ENCODE measurements at places on chromosomes 6 and 20.

- no peak for DNase-seq
Measured at GRCh38 chr20:17646209-17646960, 35.7 kb downstream of the RRBP1 start.

GRCh38 chr6:41771058-41771983, 8.4 kb downstream of the FRS3 start:
- no peak for DNase-seq

GRCh38 chr20:12409501-12409900, 491.8 kb downstream of the BTBD3 start:
- no peak for DNase-seq

DNA sequence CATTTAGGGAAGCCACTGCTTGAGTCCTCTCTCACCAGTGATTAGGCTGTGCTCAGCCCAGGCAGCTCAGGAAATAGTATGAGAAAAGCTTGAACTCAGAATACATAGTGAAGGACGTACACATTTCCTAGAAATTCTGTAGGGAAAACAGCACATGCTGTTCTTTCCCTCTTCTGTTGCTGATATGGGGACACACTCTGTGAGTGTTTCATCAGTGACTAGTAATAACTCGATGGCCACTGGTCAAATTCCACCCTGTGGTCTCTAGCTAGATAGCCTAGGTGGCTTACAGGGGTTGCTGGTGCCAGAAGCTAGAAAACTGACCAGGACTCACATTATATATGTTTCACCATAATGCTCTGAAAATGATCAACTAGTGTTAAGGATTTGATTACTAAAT, 259.8 kb upstream of the SOX4 start:
- DNase-seq: no peak

GRCh38 chr20:2705931-2706645, 13.5 kb downstream of the EBF4 start:
- DNase-seq: no peak

- DNase-seq: no peak
Measured at GRCh38 chr6:85490516-85491248, 40.8 kb downstream of the NT5E start.

DNA sequence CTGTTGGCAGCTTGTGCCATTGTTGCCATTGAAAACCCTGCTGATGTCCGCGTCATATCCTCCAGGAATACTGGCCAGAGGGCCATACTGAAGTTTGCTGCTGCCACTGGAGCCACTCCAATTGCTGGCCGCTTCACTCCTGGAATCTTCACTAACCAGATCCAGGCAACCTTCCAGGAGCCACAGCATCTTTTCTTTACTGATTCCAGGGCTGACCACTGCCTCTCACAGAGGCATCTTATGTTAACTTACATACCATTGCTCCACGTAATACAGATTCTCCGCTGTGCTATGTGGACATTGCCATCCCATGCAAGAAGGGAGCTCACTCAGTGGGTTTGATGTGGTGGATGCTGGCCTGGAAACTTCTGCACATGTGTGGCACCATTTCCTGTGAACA, 221.8 kb upstream of the FAM83B start:
- DNase-seq: no peak

GRCh38 chr20:56088375-56088774, 83.1 kb upstream of the CBLN4 start:
- no peak for DNase-seq

- DNase-seq: no peak
Measured at GRCh38 chr20:38170826-38171674, 6.0 kb upstream of the TGM2 start.

DNA sequence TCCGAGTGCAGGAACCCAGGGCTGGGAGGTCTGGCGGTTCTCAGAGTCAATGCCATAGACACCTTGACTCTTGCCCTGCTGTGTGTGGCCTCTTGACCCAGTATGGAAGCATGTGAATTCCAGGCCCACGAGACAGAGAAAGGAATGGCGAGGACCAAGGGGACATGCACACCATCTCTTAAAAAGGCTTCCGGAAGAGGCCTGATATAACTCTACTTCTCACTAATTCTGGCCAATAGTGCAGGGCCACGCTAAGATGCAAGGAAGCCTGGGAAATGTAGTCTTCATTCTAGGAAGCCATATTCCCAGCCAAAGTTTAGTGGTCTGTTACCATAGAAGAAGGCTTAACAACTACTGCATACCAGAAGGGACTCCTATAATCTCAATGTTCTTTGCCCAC, 177.0 kb upstream of the KCNG1 start:
- no peak for DNase-seq
